Fibroblast of upper back skin (primary cell): ENCODE measurements at places on chromosomes 2 and 18.
A peak's percentile ranks its signal among the peaks of the same experiment; 100 is the strongest.

DNA sequence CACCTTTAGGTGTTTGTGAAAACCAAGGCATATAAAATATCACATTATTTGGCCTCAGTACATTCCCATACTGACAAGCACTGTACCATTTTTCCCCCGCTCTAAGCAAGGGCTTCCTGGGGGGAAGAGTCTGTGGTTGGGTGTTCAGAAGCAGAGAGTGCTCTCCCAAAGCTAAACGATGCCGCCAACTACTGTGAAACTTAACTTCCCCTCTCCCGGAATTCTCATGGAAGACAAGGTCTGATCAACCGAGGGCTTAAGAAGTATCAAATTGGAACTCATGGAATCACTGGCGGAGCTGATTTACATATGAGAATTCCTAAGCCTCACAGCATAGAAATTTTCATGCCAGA is 433 bp upstream of the MFF start:
- DNase-seq: peak; percentile 25

DNA sequence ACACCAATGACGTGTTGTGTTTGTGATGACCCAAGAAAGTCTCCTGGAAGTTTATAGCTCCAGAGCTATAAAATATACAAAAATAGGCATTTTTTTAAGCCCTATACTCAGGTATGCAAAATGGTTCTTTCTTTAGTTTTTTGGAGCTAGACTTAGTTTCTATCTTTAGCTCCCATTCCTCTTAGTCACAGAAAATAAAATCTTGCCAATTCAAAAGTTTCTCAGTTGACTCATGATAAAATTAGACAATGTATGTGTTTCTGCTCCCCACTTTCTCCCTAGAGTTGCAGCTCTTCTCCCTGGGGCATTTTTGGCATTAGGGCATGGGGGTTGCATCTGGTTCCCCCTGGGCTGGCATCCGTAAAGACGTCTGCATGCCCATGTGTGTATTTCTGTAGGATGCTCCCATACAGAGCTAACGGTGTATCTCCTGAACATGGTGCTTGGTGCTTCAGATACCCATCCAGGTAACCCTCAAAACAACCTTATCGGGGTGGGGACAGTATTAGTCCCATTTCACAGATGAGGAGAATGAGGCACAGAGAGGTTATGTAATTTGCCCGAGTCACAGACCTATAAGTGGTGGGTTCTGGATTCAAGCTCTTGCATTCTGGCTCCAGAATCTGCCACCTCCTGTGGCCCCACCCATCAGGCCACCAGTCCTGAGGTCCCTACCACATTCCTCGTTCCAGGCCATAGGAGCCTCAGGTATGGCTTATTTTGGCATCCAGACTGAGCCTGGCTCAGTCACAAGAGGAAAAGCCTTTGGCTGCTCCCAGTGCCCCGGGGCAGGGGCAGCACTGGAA is 43.1 kb upstream of the ASAP2 start:
- peak; percentile 85 for DNase-seq

DNA sequence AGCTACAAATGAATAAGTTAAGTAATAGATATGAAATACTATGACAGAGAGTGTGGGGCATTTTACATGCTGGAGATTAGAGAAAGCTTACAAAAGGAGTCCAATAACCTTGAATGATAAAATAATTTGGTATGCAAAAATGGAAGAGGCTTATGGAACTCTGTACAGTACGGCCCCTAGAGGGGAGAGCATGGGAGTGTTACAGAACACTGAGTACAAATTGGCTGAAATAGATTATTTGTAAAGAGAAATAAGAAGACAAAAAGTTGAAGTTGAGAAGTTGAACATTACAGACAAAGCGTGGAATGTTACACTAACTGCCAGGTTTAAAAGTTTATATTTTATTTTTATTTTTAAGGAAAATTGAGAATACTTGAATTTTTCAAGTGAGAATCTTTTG is 192.1 kb upstream of the DOK6 start:
- no peak for DNase-seq

GRCh38 chr2:145740302-145740701 is 1220.4 kb upstream of the ZEB2 start:
- DNase-seq: no peak

DNA sequence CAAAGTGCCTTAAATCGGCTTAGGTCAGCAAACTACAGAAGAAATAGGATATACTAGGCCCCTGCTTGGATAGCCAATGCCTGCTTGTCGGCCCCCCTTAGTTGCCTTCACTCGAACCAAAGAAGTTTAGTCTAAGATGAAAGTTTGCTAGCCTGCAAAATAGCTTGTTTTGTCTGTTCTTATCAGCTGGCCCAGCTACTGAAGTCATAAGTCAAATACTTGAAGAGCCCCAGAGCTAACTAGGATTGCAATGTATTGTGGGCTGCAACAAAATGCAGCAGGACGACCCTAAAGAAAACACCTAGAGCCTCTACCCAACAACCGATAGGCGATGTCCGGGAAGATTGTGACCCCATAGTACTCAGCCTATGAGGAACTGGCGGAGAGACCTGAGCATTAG is 183.5 kb upstream of the HS6ST1 start:
- no peak for DNase-seq

- DNase-seq: no peak
These were observed 362.8 kb downstream of the CBLN2 start for GRCh38 chr18:72181241-72181764.

GRCh38 chr2:241135737-241136136 is 13.5 kb downstream of the PASK start:
- DNase-seq: no peak

DNA sequence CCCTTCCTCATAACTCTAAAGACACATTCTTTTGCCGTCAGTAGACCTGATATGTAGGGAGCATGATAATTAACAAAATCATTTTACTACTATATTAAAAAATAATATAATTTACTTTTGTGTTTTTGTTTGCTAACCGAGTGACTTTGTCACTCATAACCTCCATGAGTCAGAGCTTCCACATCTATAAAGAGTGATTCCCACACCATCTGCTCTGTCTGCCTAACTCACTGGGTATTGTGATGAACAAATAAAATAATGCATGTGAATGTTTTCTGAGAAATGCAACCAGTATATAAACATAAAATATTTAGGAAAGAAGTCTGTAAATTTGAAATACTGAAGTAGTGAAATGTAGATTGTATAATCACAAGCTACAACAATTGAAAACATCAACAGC is 123.4 kb upstream of the DSEL start:
- no peak for DNase-seq

DNA sequence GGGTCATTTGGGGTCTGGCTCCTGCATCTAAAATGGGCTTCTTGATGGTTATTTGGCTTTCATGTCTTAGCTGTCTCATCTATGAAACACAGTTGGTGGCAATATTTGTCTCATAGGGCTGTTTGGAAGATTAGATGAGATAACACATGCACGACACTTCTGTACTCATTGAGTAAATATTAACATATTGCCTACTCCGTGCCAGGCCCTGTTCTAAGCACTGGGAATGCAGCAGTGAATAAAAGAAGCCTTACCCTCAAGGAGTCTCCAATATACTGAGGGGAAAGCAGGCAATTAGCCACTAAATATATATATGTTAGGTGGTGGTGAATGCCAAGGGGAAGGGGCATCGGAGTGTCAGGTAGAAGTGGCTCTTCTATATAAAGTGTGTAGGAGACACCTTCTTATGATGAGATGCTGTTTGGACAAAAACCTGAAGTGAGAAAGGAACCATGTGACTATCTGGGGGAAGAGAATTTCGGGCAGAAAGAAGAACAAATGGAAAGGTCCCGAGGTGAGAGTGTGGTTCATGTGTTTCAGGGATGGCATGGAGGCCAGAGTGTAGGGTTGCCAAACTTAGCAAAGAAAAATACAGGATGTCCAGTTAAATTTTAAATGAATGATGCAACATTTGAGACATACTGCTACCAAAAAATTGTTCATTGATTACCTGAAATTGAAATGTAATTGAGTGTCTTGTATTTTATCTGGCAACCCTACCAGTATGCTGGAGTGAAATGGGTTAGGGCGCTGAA is 11.8 kb downstream of the SLC3A1 start:
- DNase-seq: no peak

DNA sequence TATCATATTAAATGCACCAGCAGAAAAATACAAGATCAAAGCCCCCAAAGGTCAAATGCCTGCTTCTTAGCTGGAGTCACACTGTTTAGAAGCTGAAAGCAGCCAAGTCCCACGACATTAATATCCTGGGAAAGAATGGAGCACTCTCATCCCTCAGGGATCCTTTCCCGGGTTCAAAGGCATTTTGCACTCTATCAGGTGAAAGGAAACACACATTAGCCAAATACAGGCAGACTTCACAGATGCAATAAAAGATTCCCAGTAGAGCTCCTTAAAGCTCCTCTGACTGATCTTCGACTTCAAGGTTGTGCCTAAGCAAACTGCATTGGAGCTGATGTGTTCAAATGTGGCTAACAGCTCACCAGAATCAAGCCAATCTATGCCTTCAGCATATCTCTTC is 158.4 kb downstream of the RNF152 start:
- DNase-seq: no peak

DNA sequence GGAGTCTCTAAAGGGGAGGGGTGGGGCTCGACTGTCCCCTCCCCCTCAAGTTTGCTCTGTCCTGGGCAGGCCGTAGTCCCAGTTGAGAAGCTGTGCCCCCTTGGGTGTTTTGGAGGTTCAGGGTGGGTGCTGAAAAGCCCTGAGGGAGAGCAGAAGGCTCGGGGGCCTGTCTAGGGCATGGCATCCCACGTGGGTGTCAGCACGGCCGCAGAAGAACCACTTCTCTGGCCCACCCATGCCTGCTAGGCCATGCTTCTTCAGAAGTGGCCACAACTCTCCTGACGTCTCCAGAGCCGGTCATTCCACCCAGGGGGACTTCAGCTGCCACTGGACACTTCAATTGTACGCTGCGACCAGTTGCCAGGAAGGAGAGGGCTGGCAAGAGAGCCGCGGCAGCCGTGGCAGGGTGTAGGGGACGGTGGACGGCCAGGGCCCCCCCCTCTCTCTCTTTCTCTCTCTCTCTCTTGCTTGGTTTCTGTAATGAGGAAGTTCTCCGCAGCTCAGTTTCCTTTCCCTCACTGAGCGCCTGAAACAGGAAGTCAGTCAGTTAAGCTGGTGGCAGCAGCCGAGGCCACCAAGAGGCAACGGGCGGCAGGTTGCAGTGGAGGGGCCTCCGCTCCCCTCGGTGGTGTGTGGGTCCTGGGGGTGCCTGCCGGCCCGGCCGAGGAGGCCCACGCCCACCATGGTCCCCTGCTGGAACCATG is at the start of gene INPP5D:
INPP5D (plus strand) TSS at position 546 of the 704 bp plus-strand sequence; CDS start at position 683, 137 bp downstream.
- no peak for DNase-seq

- DNase-seq: no peak
These were observed 34.6 kb upstream of the MAL start for GRCh38 chr2:94990956-94991355.

GRCh38 chr2:205802941-205803340 is 120.6 kb downstream of the NRP2 start:
- no peak for DNase-seq

- DNase-seq: no peak
These were observed 17.6 kb downstream of the PTPRM start for GRCh38 chr18:7584646-7585275.

DNA sequence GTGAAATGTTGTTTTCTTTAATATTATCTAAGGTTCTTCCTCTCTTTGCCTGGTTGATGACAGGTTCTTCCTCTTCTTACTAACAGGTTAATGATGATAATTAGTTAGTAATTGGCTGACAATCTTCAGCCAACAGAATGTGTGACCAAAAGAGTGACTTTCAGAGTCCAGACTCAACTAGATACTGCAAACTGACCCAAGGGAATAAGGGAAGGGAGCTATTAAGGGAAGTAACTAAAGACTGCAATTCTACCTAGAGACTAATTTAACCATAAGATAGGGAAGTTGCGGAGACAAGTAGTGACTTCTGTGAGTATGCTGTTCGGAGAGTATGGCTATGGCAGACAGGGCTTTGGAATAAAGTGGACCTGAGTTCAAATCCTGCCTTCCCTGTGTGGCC is 127.3 kb upstream of the TACR1 start:
- no peak for DNase-seq

GRCh38 chr2:230668184-230668938 is 44.3 kb upstream of the CAB39 start:
- DNase-seq: peak; percentile 41

- DNase-seq: no peak
These were observed 57.9 kb downstream of the NXPH2 start for GRCh38 chr2:138722316-138722715.

DNA sequence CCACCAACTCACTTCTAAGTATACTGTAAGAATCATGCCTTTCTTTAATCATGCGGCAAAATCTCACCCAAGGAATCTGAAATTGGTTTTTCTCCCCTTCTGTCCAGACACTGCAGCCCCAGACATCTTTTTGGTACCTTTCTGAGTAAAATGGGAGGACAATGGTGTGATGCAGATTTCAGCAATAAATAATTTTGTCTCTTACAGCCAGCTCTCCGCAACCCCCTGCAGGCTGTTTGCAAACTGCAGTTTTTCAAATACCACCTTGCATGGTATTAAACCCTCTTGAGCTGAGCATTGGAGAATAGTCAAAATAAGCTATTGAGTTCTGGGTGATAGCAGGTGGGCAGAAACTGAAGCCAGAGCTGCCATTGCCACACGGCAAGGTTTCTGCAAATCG is 32.2 kb downstream of the GPR39 start:
- peak; percentile 36 for DNase-seq

- no peak for DNase-seq
These were observed 673.8 kb downstream of the ARHGAP15 start for GRCh38 chr2:143802871-143803650.

GRCh38 chr18:77201506-77201905 is 48.1 kb upstream of the GALR1 start:
- no peak for DNase-seq

DNA sequence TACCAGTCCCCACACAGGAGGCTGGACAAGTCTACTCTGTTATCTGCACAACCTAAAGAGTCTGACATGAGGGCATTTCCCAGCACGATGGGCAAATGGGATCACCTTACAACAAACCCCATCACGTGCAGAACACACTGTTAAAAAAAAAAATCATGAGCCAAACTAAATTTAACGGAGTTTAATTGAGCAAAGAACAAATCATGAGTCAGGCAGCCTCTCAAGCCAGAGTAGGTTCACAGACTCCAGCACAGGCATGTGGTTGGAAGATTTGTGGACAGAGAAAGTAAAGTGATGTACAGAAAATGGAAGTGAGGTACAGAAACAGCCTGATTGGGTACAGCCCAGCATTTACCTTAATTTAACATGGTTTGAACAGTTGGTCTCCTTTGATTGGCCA is 59.9 kb downstream of the KYNU start:
- DNase-seq: no peak
